ENCODE measurements at places on chromosomes 2 and 18.
A peak's percentile ranks its signal among the peaks of the same experiment; 100 is the strongest.

DNA sequence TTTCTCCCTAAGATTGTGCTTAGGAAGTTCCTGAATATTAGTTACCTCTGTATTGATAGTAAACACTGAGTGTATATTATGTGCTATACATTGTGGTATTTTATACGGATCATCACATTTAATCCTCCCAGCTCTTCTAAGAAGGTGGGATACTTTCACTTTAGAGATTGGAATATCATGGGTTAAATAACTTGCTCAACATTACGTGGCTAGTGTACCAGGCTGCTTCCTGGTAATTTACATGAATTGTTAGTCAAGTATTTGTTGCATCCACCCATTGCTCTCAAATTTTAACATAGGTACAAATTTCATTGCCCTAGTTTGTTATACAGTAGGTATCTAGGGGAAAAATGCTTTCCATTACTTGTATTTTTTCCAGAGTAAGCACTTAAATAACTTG is 21.4 kb downstream of the FAM98A start:
- DNase-seq: no peak

DNA sequence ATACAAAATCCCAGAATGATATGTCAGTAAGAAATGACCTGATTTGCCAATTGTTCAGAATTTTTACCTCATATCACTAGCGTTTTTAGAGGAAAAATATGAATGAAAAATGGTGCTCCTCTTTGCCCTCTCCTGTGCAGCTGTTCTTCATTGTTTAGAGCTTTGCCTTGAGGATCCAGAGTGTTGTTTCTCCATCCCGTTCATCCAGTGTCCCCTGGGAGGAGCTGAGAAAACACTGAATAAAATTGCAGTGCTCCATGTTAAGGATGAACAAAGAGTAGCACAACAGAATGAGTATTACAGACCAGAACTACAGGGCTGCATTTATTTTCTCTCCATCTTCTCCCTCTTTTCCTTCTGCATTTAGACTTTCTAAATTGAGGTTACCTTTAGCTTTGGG is 133.1 kb downstream of the ADCYAP1 start:
- DNase-seq: no peak

GRCh38 chr2:139055202-139055601 is 275.0 kb upstream of the NXPH2 start:
- DNase-seq: no peak

- DNase-seq: no peak
Measured at GRCh38 chr2:10222-10875, 36.0 kb downstream of the FAM110C start.

DNA sequence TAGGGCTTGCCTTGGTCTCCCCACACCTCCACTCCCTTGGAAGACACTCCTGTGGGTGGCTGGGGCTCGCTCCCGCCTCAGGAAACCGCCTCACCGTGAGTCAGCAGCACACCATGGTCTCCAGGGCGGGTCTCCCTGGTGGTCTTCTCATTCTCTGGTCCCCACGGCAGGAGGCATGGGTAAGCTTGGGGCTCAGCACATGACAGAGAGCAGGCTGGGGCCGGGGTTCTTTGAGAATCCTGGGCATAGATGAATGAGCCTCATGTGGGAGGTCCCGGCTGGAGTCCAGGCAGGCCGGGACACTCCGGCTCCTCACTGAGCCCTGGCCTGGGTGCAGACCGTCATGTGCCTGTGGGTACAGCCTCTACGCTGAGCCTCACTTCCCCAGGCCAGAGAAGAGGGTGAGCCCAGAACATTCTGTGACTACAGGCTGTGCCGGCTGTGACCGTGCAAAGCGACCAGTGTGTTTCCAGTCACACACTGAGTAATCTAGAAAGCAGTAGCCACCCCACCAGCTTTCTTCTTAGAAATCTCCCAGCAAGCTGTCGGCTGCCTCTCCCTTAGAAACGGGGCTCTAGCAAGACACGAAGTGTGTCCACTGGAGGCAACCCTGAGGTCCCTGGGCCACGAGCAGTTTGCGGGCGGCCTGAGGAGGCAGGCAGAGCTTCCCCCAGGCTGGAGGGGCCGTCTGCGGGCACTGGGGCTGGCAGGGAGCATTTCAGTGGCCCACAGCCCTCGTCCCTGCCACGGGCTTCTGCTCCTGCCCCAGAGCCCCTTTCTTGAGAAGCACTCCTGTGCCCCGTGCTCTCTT is 93.1 kb downstream of the RHOB start:
- DNase-seq: no peak

DNA sequence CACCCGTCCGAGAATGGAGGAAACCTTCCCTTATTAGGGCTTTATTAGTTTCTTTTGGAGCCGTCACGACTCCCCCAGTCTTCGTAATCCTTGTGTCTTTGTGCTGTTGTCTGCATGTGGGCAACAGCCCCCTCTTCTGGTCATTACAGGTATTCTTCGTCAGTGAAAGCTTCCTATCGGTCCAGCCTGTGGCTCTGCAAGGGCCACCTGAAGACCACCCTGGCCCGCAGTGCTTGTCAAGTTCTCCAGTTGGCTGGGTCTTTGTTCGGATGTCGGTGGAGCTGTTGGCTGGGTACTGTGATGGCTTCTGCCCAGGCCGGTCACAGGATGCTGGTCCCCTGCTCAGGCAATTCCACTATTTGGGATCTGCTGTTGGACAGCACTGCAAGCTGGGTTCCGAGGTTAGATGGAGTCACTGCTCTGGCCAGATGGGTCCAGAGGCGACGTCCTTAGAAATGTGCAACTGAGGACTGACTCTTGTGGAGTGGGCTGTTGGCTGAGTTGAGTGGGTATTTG is 19.2 kb downstream of the E2F6 start:
- peak; percentile 71 for DNase-seq

- no peak for DNase-seq
Measured at GRCh38 chr2:232398293-232399034, 8.2 kb upstream of the ALPG start.

- no peak for DNase-seq
Measured at GRCh38 chr18:12281861-12282260, 26.2 kb upstream of the TUBB6 start.

DNA sequence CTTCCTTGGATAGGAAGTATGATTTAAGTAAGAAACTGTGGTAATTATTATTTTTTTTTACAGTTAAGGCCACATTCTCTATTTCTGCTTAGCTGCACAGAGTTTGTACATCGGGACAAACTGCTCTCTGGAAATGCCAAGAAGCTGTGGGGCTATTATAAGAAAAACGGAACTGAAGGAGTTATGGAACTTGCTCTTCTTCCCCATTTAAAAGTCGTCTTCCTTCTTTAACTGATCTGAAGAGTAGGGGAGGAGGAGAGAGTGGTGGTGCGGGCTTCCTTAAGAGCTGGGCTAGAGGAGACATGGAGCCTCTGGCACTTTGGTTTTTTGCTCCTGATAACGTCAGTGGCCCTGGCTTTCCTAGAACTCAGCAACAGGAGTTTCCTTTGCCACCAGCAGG is 54.4 kb downstream of the RAB31 start:
- DNase-seq: no peak

DNA sequence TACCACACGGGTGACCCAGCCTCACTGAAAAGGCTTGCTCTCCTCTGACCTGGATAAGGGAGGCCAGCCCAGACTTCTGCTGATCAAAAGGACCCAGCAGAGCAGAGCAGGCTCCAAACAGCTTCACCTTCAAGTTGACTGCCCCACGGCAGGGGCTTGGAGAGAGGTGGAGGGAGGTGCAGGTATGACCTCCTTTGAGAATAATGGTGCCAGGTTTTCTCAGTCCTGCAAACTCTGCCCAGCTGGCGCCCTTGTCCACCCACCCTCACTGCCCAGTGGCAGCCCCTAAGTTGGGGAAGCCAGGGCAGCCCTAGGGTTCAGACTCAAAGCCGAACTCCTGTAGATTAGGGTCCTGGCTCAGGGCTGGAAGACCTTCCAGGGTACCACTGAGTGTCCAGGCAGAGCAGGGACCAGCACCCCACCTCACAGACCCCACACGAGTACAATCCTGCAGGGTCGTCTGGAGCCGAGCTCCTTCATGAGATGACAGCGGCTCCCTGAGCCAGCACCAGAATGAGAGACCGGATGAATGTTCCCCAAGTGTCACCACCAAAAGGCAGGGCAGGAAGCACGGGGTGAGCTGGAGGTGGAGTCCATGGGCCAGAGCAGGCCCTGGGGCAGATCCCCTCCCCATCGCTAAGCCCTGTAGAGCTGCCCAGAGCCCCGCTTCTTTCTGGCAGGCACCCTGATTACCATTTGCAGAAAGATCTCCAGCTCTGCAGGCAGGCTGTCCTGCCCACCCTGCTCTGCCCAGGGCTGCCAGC is 3.6 kb upstream of the GPC1 start:
- no peak for DNase-seq

DNA sequence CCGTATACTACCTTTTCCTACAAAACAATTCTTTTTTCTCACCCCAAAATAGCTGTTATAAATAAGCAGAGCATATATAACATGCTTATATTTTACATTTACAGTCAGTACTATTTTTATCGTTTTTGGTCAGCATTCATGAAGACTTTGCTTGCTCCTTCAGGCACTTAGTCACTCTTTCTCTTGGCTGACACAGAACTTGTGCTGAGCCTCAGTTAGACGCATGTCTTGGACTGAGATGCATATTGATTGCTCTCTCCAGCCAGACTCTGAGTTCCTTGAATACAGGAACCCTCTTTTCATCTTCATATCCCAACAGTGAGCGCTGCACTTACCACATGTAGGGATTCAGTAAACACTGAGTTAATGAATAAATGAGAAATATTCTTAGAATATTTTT is 158.3 kb downstream of the RTN4 start:
- no peak for DNase-seq

DNA sequence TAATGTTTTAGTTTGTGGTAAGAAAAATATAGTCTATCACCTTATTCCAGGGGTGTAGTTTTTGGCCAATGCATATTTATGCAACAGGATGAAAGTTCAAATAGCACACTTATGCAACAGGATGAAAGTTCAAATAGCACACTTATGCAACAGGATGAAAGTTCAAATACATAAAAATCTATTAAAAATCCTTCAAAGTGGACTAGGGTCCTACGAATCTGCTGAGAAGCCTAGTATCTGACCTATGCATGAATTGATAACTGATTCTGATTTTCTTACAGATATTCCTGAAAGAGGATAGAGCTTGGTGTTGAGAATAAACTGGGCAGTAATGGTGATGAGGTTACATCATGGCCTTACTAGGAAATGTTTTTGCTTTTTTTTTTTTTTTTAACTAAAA is 2.8 kb downstream of the PECR start:
- DNase-seq: no peak

DNA sequence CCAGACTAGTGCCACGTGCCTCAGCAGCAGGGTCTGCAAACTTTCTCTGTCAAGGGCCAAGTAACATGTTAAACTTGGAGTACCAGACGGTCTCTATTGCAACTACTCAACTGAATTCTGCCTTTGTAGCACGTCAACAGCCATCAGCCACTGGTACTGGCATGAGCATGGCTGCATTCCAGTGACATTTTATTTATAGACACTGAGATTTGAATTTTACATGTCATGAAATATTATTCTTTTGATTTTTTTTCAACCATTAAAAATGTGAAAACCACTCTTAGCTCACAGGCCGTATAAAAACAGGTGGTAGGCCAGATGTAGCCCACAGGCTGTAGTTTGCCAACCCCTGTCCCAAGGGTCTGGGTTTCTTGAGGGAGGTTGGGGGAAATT is 199.7 kb downstream of the TPGS2 start:
- no peak for DNase-seq

- DNase-seq: no peak
Measured at GRCh38 chr2:121272596-121272995, 12.4 kb downstream of the TFCP2L1 start.

- no peak for DNase-seq
Measured at GRCh38 chr2:36396878-36397539, 41.4 kb downstream of the CRIM1 start.
